ENCODE measurements at places on chromosomes 3 and 15.

GRCh38 chr3:71653414-71653807 is 69.9 kb upstream of the FOXP1 start:
- no peak for DNase-seq

- no peak for DNase-seq
These were observed 886.6 kb upstream of the CFAP20DC start for GRCh38 chr3:59936472-59936871.

- DNase-seq: no peak
These were observed 226.0 kb downstream of the ZMAT3 start for GRCh38 chr3:178845420-178846118.

- DNase-seq: peak; percentile 47
These were observed 33.5 kb downstream of the BCL2L10 start for GRCh38 chr15:52078876-52079700.

DNA sequence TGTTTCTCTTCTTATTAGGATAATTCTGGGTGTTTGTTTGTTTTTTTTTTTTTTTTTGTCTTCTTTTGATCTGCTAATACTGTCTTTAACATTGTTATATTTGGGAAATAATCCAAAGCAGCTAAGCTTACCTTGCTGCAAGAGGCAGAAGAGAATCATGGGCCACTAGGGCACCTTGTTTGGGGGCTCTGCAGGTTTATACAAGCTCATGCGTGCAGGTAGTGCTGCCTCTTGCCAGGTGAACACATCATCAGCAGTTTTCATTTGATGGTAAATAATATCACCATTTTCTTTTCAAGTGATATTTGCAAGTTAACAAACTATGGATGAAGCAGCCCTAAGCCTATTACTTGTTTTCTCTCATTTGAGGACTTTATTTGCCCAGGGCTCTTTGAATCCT is 37.9 kb downstream of the MAP3K13 start:
- no peak for DNase-seq

GRCh38 chr3:139629033-139629432 is 48.7 kb downstream of the NMNAT3 start:
- no peak for DNase-seq

- DNase-seq: no peak
These were observed 1.1 kb downstream of the EIF4G1 start for GRCh38 chr3:184315543-184315867.

- no peak for DNase-seq
These were observed 26.5 kb downstream of the PLOD2 start for GRCh38 chr3:146134348-146135117.

DNA sequence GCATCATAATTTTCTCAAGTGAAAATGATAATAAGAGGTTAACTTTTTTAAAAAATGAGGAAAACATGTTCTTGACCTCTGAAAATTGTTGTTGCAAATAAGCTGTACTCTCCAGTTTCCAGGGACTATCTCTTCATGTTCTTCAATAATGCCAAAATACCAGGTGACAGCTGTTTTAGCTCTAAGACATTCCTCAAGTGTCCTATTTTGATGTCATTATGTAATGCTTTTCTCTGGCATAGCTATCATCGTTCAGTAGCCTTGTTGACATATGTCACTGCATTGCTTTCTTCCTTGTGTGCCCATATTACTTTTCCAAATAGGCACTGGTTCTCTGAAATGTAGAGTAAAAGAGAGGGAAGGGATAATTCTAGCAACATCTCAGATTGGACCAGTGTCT is 5.7 kb upstream of the FILIP1L start:
- DNase-seq: peak; percentile 28

DNA sequence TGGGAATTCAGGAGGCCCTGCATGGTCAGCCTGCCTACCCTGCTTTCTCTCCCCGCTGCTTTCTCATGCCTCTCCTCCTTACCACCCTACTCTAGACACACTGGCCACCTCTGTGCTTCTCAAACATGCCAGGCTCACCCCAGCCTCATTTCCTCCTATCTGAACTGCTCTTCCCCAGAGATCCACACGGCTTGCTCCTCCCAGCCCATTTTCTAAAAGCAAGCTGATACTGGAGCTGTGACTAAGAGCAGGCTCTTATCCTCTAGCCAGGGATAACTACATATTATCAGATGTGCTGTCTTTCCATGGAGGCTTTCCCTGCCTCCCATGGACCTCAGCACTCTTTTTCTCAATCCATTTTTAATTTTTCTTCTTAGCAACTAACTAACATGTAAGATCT is 85.9 kb downstream of the BOC start:
- DNase-seq: no peak

- DNase-seq: no peak
These were observed 26.4 kb downstream of the CCR4 start for GRCh38 chr3:32977861-32978260.

GRCh38 chr15:77145370-77145769 is 74.5 kb upstream of the TSPAN3 start:
- no peak for DNase-seq

DNA sequence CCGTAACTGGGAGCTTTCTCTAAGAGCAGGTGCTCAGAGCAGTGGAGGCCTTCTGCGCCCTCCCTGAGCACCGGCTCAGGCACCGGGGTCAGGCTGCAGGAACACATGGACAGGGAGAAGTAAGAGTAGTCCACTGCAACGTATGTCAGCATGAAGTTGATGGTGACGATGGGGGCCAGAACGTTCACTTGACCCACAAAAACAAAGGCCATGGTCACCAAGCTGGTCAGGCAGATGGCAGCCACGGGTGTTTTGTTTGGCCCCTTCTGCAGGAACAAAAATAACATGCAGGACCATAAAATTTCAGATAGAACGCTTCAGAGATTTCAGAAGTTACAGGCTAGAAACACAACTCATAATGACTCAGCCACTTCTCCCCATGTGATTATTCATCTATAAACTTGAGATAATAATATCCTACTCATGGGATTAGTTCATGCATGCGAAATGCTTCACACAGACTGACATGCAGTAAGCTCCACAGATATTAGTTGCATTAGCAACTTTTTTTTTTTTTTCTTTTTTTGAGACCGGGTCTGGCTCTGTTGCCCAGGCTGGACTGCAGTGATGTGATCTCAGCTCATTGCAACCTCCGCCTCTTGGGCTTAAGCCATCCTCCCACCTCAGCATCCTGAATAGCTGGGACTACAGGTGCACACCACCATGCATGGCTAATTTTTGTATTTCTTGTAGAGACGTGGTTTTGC is 52.2 kb upstream of the HEG1 start:
- DNase-seq: no peak

GRCh38 chr3:16837602-16838001 is 47.2 kb upstream of the PLCL2 start:
- no peak for DNase-seq

DNA sequence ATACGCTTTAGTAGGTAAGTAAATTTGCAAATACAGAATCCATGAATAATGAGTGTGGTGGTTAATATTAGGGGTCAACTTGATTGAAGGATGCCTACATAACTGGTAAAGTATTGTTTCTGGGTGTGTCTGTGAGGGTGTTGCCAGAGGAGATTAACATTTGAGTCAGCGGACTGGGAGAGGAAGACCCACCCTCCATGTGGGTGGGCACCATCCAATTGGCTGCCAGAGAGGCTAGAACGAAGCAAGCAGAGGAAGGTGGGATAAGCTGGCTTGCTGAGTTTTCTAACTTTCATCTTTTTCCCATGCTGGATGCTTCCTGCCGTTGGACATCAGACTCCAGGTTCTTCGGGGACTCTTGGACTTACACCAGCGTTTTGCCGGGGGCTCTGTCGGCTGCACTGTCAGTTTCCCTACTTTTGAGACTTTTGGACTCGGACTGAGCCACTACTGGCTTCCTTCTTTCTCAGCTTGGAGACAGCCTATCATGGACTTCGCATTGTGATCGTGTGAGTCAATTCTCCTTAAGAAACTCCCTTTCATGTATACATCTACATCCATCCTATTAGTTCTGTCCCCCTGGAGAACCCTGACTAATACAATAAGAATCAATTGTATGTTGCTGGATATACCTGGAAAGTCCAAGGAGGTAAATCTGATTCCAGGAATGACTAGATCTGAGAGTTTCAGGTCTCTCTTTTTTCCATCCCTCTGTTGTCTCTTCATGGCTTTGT is 25.8 kb upstream of the NEDD4 start:
- no peak for DNase-seq

DNA sequence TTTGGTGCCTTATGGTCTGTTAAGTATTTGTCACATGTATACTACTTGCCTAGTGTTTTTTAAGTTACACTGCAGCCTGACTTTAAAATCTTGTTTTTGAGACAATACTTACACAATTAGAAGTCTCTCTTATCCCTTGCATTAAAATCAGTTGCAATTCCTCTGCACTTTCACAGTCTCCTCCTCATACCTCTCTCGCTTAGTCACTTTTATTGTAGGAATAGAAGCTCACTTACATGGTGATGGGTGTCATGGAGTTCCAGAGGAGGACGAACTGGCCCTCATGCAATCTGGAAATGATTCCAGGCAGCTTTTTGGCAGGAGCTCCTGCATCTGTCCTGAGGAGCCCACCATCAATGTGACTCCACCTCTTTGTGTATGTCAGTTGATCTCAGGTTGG is 238.4 kb upstream of the TBC1D5 start:
- DNase-seq: no peak

GRCh38 chr3:104437891-104438290 is 928.8 kb upstream of the ALCAM start:
- DNase-seq: peak; percentile 1

GRCh38 chr3:195097331-195098255 is 173.4 kb downstream of the XXYLT1 start:
- no peak for DNase-seq

GRCh38 chr3:137264071-137264820 is 306.5 kb downstream of the IL20RB start:
- no peak for DNase-seq
